ENCODE measurements at places on chromosomes 3 and 15.
A peak's percentile ranks its signal among the peaks of the same experiment; 100 is the strongest.

DNA sequence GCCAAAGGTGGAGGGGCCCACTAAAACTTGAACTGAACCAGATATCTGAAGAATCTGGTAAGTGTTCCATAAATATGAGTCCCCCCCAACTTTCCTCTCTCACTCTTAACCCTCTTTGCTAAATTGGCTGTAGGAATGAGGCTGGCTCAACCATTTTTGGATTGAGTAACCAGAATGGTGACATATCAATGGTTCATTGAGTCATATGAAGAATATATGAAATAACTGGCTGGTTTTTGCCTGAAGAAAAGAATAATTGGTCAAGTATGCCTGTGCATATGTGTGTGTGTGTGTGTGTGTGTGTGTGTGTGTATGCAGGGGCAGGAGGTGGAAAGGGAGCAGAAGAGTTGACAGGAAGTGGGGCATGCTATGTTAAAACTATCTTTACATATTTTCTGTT lies 472.9 kb upstream of the THBS1 start:
- no peak for ATAC-seq

GRCh38 chr3:102248981-102249705 lies 185.7 kb upstream of the ZPLD1 start:
- no peak for ATAC-seq

DNA sequence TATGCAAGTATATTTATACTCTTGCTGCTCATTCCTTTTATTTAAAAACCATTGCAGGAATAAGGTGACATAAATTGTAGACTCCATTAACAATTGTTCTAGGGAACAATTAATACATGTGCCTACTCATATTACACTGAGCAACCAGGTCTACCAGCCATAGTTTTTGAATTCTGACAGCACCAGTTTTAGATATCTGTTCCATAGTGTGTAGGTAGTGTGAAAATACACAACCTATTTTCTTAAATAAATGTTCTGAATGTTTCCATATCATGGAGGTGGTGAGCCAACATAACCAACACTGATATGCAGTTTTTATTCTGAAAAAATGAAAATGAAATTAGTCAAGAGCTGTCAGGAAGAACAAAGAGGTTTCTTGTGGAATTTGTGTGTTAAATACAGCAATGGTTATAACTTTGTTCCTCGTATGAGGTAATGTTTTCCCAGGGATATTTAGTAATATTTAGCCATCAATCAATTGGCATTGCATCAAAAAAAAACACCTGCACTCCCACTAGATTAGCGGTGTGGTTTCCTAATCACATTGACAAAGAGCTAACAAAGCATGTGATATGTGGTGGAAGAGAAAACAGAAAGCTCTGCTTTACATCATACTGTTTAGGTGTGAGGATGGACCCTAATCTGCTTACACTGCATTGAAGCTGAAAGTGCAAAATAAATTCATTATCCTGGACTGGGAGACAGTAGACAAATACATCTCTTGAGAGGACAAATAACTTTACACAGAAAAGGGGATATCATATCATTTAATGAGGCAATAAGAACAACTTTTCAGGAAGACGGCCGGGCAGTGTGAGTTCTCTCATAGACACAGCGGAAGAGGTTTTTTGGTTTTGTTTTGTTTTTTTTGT lies 369.5 kb upstream of the THBS1 start:
- ATAC-seq, result no peak

DNA sequence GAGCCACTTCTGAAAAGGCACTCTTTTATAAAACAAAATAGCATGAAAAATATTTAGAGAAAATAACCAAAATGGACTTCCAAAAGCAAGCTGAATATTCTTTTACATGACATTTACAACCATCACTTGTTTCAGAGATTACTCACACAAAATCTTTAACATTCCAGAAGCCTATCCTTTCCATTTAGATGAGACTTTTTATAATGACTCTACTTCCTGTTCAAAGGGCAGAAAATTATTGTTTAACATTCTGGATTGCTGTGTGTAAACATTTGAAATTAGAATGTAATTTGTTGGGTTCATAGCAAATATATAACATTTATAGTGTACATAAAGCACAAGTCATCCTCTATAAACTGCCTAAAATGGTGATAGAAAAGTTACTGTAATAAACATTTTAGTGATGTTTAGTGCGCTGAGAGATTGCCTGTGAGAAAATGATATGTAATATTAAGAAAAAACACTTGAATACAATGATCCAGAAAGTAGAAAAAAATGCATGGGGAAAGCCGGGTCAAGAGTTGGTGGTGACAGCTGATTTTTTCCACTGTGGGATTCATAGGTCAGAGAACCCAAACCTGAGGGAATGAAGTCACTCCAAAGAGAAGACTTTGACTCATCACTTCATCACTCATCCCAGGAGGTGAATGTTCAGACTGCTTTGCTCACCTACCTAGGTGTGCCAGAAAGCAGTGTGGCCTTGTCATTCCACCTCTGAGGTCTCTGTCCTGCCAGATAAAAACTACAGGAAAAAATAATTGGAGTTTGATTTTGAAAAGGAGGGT lies 305.8 kb downstream of the ARPP21 start:
- ATAC-seq, result no peak

DNA sequence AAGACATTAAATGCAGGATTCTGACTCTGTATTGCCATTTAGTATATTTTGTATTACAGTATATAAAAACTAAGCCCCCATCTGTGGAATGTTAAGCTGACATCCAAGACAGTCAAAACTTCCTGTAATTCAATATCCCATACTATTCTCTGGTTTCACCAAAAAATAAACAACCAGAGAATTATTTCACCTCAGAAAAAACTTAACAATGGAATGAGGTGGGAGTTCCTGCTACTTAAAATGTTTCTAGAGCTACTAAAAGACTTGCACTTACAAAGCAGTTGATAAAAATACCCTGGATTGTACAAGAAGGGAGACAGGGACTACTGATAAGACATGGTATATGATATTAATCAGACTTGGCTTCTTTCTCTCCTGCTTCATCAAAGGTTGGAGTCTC lies 8.3 kb downstream of the ARL13B start:
- ATAC-seq, result no peak

GRCh38 chr15:86328658-86329057 lies 249.0 kb downstream of the AGBL1 start:
- no peak for ATAC-seq

DNA sequence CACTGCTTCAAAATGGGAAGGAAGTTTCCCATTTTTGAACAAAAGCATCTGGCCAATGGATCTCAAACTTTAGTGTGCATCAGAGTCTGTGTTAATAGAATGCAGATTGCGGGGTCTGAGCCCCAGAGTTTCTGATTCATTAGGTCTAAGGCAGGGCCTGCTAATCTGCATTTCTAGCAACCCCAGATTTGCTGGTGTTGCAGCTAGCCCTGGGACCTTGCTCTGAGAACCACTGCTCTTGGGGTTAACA lies 30.7 kb upstream of the USP3 start:
- no peak for ATAC-seq

DNA sequence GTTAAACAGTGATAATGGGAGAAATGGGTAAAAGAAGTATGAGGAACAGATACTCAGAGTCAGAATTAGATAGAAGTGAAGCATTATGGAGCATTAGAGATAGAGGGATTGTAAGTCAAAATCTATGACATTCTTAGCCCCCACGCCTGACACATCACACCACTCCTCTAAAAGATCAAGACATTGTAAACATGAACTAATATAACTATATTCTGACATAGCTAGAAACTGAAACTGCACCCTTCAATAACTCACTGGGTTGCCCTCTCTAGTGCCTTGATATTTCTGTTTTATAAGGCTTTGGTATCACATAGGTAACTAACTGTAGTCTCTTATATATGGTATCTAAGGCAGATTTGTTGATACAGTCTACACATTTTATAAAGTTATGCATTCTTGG lies 684.3 kb upstream of the DPPA4 start:
- ATAC-seq, result no peak

DNA sequence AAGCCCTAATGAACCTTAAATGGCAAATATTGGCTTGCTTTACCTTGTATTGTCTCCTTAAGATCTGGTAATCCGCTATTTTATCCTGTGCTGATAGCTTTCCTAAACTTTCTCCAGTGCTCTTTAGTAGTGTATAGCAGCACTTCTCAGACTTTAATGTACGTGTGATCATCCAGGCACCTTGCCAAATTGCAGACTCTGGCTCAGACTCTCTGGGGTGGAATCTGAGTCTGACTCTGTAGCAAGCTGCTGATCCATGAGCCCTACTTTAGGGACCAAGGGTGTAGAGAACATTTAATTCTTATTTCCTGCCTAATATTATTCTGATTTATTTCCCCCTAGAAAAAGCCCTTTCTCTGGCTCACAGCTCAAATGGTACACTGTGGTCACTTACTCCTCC lies 518.8 kb upstream of the ZNF385D start:
- ATAC-seq, result peak; percentile 32

GRCh38 chr3:32577174-32577573 lies 6.5 kb upstream of the DYNC1LI1 start:
- peak; percentile 57 for ATAC-seq

GRCh38 chr3:153356908-153357307 lies 194.9 kb downstream of the RAP2B start:
- ATAC-seq, result no peak

GRCh38 chr3:149844091-149844490 lies 31.1 kb downstream of the RNF13 start:
- no peak for ATAC-seq

- ATAC-seq, result no peak
Measured at GRCh38 chr3:52439426-52440248, 5.3 kb downstream of the SEMA3G start.

DNA sequence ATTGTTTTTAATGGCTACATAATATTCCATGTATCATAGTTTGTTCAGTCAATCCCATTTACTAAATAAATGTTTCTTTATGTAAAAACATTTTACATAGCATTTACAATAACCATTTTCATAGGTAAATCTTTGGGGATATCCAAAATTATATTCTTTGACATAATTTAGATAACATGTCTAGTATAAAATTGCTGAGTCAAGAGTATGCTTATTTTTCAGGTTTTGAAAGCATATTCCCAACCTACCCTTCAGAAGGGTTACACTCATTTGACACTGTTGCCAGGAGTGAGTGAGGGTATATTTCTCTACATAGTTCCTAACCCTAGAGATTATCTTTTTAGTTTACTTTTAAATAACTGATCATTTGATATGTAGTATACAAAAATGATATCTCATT lies 84.6 kb upstream of the ADAMTSL3 start:
- no peak for ATAC-seq

GRCh38 chr3:126704494-126705214 lies 614 bp downstream of the CHCHD6 start:
- no peak for ATAC-seq

DNA sequence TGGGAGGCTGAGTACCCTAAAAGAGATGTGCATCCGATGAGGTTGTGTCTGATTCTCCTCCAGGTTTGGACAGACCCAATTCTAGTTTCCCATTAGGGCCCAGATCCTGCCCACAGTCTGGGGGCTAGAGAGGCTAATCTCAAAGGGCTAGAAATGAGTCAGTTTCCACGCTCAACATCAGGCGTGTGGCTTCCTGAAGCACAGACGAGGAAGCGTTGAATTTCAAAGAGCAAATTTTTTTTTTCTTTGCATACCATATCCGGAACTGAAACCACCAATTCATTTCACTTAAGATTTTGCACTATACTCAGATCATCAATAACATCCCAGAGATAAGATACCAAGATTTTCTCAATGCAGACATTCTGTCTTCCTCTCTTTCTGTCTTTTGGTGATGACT lies 173.8 kb upstream of the BCL6 start:
- ATAC-seq, result no peak

- no peak for ATAC-seq
Measured at GRCh38 chr3:186049001-186049400, 59.9 kb downstream of the ETV5 start.

GRCh38 chr3:123081718-123082369 lies 15.0 kb downstream of the PDIA5 start:
- ATAC-seq, result no peak

DNA sequence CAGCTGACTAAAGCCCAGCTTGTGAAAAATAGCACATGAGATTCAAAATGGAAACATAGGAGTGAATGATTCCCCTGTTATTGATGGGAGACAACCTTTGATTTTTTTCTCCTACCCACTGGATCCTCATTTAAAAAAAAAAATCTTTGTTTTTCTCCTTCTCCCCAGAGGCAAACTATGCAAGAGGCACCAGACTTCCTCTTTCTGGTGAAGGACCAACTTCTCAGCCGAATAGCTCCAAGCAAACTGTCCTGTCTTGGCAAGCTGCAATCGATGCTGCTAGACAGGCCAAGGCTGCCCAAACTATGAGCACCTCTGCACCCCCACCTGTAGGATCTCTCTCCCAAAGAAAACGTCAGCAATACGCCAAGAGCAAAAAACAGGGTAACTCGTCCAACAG lies 2.6 kb downstream of the CACNA1D start:
- no peak for ATAC-seq

- ATAC-seq, result no peak
Measured at GRCh38 chr15:99051308-99051707, 43.7 kb upstream of the PGPEP1L start.

DNA sequence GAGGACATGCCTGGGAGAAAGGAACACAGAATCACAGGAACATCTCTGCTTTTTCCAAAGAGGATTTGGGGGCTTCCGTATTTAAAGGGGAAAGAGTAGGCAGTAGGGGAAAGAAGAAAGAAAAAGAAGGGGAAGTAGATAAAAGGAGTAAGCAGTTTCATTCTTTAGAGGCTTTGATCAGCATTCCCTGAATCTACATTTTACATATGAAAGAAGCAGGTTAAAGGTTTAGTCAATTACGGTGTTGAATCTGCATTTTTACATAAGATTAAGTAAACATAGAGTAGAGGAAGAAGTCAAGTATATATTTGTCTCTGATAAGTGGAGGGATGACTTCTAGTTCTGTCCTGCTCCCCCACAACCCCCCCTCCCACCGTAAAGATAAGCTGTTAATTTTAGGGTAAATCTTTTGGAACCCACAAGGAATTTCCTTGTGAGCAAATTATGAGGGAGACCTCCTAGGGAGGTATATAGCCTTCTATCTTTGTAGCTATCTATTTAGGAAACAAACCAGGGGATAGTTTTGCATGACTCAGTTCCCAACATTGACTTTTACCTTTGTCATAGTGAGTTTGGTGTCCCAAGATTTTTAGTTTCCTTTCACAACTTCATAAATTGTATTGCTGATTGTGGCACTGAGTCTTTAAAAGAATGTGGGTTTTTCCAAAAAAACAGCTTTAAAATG lies 8.7 kb upstream of the P2RY12 start:
- no peak for ATAC-seq

GRCh38 chr3:58206406-58207011 lies 4.3 kb downstream of the DNASE1L3 start:
- no peak for ATAC-seq

DNA sequence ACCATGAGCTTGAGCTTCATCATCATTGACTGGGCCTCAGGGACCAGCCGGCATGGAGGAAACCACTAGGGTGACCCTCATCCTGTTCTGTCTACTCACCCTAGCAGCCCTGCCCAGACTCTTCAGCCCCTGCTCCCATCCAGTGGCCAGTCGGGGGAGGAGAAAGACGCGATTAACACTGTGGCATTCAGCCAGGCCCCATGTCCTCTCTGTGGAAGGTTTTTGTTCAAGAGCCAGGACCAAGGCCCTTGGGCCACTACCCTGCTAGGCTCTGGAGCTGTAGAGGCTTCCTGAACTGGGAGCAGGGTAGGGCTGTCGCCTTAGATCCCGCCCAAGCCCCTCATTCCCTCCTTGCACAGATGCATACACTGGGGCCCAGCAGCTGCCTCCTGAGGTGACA lies 15.0 kb downstream of the SLC38A3 start:
- no peak for ATAC-seq

GRCh38 chr3:105824129-105824528 lies 44.7 kb downstream of the CBLB start:
- no peak for ATAC-seq

- no peak for ATAC-seq
Measured at GRCh38 chr15:91186904-91187656, 87.0 kb downstream of the SV2B start.
